A673 (cell line): ENCODE measurements at places on chromosomes 2 and 18.
A peak's percentile ranks its signal among the peaks of the same experiment; 100 is the strongest.

DNA sequence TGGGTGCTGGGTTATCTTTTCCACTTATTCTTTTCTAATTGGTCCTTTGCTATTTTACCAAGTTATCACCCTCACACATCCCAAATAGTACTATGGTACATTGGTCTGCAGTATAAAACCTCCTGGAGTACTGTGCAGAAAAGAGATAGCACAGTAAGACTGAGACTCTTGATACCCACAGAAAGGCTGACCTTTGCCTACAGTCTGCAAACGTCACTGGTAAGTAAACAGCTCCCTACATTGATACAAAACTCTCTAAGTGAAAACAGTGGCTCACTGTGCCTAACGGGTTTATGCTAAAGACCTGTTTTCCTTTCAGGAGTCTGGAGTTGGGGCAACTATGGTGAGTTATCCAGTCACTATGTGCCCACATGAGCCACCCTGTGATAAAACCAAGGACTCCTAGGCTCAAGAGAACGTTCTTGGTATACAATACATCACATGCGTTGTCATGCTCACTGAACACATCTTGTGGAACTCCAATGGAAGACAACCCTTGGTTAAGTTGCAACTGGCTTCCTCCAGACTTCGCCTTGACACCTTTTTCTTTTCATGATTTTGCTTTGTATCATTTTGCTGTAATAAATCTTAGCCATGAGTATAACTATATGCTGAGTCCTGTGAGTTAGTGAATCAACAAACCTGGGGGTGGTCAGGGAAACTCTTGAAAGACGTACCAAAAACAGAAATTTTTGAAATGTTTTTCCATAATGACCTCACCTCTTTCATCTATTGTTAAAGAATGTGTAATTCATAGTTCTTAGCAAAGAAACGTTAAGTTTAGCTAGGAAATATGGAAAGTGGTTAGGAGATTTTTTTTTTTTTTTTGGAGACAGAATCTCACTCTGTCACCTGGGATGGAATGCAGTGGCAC lies 104.9 kb downstream of the C2orf74 start:
- no peaks in the 10 kb centered on the region for H3K4me1 ChIP-seq
- no peak overlapping the region for H3K27ac ChIP-seq
- no peaks in the 10 kb centered on the region for H3K27me3 ChIP-seq
- H3K36me3 ChIP-seq, result no peaks in the 10 kb centered on the region
- DNase-seq, result no peak

- no peak overlapping the region for H3K4me3 ChIP-seq
- no peak for DNase-seq
- peaks cover 7% of the 10 kb centered on the region for H3K27me3 ChIP-seq
- no peaks in the 10 kb centered on the region for H3K4me1 ChIP-seq
- no peak overlapping the region for H3K27ac ChIP-seq
Observed at GRCh38 chr2:102262216-102263129, 48.9 kb upstream of the IL1RL1 start.

DNA sequence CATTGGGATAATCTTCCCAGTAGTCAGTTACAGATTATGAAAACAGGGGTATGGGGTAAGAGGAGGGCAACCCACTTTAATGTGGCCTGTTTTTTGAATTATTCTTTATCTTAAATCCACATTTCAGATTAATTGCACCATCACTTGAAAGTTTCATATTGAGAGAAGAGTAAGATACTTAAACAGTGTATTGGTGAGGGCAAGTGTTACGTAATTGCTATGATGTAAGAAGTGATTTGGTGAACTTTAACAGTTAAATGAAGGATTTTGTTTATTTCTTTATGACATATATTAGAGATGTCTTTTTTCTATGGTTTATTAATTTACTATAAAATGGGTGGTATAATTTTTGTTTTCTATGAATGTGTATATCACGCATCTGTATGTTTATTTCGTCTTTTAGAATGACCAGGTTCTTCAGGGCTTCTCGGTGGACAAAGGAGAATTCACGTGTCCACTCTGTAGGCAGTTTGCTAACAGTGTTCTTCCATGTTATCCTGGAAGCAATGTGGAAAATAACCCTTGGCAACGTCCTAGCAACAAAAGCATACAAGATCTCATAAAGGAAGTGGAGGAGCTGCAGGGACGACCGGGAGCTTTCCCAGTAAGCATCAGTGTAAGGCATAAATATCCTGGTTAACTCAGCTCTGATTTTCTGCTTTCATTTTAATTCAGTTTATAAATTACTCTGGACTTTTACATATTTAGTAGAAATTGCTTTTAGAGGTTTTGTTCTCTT lies 171.2 kb upstream of the MYO3B start:
- no peaks in the 10 kb centered on the region for H3K4me1 ChIP-seq
- DNase-seq, result no peak
- no peak overlapping the region for H3K4me3 ChIP-seq
- H3K27me3 ChIP-seq, result no peaks in the 10 kb centered on the region

- H3K27me3 ChIP-seq, result no peaks in the 10 kb centered on the region
- no peak overlapping the region for H3K27ac ChIP-seq
- peak; percentile 55 for DNase-seq
- H3K36me3 ChIP-seq, result no peaks in the 10 kb centered on the region
- peaks cover 36% of the 10 kb centered on the region for H3K4me1 ChIP-seq
Observed at GRCh38 chr2:149826471-149827125, 239.0 kb upstream of the MMADHC start.

- H3K36me3 ChIP-seq, result no peaks in the 10 kb centered on the region
- H3K27ac ChIP-seq, result no peak overlapping the region
- H3K27me3 ChIP-seq, result peaks cover 5% of the 10 kb centered on the region
Observed at GRCh38 chr2:129050101-129050500, 731.4 kb upstream of the HS6ST1 start.
